Hippocampal formation (tissue), 2 donors: ENCODE measurements at places on chromosomes 13 and 19.
A peak's percentile ranks its signal among the peaks of the same experiment; 100 is the strongest.

- DNase-seq, result no peak
Measured at GRCh38 chr13:79212064-79212619, 193.9 kb downstream of the RBM26 start.

DNA sequence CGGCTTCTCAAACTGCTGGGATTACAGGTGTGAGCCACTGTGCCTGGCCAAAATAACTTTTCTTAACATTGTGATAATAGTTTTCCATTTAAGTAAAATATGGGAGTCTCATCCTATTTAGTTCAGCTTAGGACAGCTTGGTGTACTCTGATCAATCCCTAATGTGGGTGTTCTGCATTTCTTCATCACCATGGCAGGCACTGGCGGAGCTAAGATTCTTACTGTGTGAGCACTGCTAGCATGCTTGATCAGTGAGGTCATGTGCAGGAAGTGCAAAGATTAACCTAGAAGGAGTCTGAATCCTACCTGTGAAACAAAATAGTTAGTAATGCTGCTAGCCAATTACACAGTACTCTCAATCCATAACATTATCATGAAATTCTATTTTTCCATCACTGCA is 1684.2 kb upstream of the SLC10A2 start:
- DNase-seq, result no peak

GRCh38 chr19:41439441-41440222 is at the start of gene DMAC2:
Gene DMAC2, minus strand, starts transcription at chr19:41439912. Its CDS starts 13 bp downstream, at chr19:41439899.
- peak; percentile 96 for DNase-seq

DNA sequence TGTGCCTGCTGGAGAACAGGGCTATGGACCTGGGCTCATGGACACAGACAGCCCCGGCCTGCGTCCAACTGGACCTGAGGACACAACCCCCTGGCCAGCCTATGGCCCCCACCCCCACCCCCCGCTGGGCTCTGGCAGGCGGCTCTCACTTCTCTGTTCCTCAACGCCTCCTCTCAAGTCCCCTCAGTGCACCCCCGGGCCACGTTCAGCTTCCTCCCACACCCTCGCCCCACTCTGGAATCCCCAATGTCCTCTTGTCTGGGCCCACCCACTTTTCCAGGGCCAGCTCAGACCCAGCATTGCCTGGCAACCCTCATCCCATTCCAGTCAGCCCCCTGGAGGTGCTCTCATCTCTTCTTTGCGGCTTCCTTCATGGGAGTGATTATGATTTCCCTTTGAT is 130.2 kb upstream of the SPACA7 start:
- no peak for DNase-seq

DNA sequence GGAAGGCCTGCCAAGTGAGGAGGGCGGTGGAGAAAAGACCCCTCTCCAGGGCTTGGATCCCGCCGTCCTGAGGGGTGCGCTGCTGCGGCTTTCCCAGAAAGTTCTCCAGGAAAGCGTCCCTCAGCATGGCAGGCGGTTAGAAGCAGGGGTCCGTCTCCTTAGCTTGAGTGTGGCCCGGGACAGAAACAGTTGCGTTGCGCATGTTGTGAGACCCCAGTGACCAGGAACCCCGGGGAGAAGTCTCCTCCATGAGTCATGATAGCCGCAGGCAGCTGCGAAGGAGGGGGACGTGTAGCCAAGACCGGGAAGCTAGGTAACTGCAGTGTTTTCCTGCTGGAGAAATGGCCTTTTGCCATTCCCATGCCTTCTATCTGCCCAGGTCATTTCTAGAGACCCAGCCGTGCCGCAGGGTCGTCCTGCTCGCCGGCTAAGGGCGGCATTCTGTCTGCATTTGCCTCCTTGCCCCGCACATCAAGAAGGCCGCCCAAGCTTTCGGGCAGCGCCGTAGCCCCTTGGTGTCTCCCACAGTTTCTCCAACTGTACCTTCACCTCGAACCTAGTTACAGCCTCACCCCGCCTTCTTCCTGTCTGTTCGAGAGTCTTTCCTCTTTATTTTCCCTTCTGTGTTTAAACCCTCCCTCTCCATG is 64.3 kb downstream of the TM9SF2 start:
- DNase-seq, result no peak

DNA sequence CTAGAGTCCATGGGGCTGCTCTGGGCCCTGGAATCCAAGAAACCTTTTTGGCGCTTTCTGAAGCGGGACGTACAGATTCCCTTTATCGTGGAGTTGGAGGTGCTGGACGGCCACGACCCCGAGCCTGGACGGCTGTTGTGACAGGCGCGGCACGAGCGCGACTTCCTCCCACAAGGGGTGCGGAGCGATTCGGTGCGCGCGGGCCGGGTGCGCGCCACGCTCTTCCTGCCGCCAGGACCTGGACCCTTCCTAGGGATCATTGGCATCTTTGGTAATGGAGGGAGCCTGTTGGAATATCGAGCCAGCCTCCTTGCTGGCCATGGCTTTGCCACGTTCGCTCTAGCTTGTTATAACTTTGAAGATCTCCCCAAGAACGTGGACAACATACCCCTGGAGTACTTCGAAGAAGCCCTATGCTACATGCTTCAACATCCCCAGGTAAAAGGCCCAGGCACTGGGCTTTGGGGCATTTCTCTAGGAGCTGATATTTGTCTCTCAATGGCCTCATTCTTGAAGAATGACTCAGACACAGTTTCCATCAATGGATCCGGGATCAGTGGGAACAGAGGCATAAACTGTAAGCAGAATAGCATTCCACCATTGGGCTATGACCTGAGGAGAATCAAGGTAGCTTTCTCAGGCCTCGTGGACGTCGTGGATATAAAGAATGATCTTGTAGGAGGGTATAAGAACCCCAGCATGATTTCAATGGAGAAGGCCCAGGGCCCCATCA is 3.5 kb upstream of the ZFP82 start:
- no peak for DNase-seq

DNA sequence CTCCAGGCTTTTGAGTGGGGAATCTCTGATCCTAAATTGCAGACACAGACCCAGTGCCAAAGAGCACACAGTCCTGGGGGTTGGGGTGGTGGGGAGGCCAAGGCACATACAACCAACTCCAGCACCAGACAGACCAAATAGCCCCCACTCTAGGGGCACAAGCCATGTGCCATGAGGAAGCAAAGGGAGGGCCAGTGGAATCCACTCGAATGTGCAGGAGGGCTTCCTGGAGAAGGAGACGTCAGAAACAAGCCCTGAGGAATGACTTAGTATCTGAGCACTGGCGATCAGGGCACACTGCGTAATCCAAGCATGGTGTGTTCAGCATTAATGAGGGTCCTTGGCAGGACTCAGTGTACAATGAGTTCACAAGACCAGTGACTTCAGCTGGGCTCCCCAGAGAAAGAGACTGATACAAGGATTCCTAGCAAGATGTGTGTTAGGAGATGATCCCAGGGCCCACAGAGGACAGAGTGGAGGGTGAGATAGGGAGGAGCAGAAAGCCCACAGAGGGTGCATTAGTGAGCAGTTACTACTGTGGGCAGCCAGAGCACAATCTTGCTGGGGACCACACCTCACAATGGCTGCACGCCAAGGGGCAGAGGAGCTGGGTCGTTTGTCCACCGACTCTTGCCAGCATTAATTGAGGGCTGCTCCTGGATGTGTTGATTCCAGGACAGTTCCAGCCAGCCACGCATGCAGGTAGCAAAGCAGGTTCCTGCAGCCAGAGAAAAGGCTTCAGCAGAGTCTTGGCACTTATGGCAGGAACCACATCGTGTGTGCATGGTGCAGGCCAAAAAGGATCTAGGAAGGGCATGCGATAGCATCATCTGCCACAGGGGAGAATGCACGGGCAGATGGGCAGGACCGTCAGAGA is 152.6 kb upstream of the VSTM2B start:
- DNase-seq, result no peak

- no peak for DNase-seq
Measured at GRCh38 chr13:77013853-77014542, 13.0 kb downstream of the FBXL3 start.

- no peak for DNase-seq
Measured at GRCh38 chr19:32368787-32369186, 23.4 kb downstream of the ZNF507 start.

DNA sequence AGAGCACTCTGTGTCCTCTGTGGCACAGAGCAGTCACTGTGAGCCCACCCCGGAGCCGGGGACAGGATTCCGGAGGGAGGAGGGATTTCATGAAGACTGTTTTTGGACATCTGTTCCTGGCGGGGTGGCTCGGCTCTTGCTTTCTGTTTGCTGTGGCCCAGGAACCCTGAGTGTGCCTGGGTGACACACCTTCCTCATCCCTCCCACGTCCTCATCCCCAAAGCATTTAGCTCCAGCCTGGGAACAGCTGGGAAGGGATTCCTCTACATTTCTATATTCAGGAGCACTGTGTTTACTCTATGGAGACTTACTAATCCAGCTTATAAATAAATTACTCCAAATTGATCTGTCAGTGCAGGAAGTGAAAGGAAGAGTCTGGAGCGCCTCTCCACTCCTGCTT is 97.8 kb upstream of the UBL3 start:
- DNase-seq, result no peak

GRCh38 chr13:44307255-44307654 is 66.4 kb upstream of the SERP2 start:
- no peak for DNase-seq

- no peak for DNase-seq
Measured at GRCh38 chr19:50974702-50975556, 5.5 kb upstream of the KLK6 start.

DNA sequence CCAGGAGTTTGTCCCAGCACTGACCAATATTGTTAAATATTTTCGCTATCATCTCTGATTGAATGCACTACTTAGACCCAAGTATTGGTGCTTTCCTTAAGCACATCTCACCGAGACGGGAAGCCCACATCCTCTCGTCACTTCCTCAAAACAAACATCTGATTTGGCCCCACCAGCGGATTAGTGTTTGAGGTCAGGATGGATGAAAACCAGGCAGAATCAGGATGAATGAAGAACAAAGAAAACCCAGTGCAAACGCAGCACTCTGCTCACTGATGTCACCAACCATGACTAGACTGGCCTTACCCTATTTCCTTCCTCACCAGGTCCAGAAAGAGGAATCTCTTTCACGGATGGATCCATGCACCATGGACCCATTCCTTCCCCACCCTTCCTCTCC is 6.0 kb downstream of the PLAUR start:
- DNase-seq, result no peak

DNA sequence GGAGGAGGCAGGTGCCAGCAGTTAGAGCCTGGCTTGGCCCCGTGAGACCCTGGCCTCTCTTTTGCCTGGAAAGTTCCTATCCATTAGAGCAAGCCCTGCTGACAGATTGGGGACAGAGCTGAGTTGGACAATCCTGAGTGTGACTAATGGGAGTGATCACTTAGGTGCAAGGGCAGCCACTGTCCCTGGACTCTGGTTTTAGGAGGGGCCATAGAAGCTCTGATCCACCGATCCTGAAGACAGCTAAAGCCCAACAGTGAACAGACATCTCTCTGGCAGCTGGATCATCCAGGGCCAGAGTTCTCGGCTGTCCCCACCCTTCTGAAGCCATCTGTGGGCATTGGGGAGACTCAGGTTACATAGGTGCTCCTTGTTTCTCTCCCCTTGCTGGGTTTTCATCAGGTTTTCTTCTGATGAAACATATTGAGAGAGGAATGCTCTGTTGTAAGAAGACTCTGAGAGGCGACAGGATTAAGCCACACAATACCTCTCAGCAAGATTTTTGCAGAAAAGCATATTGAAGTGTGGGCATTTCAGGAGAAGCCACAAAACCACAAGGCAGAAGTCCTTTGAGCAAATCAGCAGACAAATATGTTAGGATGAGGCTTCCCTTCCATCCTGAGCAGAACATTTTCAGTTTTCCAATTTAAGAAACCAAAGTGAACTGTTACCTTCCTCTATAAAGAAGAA is 288.0 kb upstream of the MAB21L1 start:
- no peak for DNase-seq

DNA sequence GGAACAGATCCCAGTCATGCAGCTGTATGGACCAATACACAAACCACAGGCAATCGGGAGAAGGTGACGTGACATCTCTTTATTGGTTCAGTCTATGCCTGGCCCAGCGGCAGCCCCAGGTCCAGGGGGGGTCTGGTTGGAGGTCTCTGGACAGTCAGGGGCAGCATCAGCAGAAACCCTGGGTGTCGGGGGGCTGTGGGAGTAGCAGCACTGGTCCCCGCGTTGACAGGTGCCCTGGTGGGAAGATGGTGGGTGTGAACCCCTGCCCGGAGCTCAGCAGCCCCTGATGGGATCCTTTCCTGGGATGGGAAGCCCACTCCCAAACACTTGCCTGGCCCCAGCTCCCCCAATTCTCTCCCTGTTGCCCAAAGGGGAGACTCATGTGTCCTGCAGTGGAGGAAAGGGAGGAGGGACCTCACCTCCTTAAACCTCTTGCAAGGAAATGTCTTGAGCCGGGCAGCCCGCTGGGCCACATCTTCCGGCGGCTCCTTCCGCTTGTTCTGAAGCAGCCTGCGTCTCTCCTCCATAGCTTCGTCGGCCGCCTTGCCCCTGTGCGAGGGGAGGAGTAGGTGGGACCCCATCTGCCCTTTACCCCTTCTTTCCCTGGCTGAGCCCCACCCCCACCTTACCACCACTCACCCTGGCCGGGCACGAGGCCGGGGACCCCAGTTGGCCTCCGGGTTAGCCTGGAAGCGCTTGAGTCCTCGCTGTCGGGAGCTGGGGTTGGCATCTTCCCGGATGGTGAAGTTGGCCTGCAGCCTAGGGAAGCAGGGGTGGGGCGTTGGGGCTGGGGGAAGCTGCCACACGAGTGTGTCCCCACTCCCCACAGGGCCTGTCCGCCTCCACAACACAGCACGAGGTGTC is 2.4 kb upstream of the LYL1 start:
- no peak for DNase-seq

DNA sequence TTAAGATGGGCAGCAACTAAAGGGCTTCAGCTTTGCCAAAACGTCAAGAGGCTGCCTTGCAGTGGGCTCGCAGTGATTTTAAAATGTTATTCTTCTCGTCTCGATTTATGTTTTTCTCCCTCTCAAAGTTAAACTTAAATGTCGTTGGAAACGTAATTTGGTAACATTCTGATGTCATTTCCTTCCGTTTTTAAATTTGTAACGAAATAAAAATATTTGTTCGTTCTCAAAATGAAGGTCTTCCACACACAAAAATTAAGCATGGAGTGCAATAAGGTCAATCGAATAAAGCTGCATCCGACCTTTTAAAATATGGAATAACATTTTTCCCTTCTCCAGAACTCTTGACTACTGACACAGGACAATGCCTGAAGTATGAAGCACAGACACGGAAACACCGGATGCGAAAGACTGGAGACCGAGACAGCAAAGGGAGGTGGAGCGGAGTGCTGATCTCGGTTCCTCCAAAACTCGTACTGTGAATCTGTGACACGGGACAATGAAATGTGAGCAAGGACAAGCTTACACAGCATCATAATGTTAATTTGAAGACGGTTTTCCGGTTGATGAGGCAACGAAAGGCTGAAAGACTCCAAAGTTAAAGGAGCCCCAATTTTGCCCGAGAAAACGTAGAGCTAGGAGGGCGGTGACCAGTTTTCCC is 850 bp downstream of the MTMR6 start:
- peak; percentile 31 for DNase-seq

- no peak for DNase-seq
Measured at GRCh38 chr13:48715977-48716376, 62.2 kb downstream of the CYSLTR2 start.

DNA sequence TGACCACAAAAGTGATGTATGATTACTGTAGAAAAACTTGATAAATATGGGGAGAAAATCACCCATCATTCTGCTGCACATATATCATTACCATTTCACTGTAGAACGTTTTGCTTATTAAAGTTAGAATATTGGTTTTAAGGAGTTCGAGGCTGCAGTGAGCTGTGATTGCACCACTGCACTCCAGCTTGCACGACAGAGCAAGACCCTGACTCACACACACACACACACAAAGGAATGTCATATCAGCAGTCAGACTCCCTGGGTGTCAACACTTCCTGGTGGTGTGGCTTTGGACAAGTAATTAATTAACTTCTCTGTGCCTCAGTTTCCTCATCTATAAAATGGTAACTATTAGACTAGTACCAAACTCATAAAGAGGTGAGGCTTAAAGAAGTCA is 11.3 kb upstream of the PNMA8A start:
- no peak for DNase-seq
